ENCODE measurements at places on chromosomes 1 and 21.

GRCh38 chr1:57003398-57004139 lies 37.8 kb upstream of the C8B start:
- no peak for DNase-seq

GRCh38 chr21:42302794-42303193 lies 12.4 kb downstream of the TFF3 start:
- no peak for DNase-seq

DNA sequence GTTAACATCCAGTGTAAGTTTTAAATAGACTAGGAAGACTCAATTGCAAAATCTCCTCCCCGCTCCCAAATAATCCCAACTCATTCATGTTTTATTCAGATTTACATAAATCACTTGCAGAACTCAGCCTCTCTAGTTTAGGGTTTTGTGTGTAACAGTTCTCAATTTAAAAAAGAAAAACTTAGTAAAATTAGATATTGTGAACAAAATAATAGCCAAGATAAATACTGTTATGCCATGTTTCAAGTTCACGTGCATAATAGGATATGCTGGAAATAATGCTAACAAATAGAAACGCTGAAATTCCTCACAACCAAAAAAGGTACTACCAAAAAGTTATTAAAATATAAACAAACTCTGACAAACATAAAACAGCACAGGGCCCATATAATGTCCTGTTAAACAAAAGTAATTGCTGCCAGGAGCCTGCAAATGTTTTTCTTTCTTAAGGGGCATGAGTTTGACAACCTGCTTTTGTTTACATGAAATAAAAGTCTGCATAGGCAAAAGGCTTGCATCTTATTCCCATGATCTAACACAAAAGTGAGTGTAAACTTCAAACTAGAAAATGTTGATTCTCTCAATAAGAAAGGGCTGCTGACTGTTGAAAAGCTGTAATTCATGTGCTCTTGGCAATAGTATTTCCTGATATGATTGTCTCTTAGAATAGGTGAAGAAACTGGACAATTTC lies 2.9 kb downstream of the SERTAD4 start:
- no peak for DNase-seq

DNA sequence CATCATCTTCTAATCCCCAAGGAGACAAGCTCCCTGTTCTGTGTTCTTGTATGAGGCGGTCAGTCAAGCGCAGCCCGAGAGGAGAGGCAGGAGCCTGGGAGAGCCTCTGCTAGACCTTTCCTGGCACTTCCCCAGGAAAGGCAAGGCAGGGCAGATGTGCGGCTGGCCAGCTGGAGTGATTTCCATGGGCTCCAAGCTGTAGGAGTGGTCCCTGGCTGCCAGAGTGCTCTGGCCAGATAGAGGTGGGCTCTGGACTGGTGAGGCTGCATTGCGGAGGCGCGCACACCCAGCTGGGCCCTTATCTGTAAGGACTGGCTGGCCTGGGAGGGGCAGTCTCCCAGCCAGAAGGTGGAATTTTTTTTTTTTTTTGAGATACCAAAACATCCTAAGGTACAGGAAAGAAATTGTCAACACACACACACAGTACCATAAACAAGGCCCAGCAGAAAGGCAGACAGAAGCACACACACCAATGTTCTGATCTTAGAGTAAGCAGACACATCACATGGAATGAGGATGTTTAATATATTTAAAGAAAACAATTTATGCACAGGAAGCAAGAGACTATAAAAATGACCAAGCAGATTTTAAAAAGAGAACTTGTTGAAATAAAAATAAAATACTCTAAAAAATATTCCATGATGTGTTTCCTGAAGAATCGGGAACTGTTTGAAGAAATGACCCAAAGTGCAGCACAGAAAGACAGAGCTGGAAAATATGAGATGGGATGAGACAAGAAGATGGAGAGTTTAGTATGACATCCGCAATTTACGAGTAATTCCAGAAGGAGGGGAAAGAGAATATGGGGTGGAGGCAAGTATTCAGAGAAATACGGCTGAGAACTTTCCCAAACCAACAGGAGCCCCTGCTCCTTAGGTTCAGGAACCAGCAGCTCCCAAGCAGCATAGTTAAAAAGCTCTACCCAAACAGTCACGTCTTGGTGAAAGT lies 13.4 kb downstream of the IBA57 start:
- no peak for DNase-seq

DNA sequence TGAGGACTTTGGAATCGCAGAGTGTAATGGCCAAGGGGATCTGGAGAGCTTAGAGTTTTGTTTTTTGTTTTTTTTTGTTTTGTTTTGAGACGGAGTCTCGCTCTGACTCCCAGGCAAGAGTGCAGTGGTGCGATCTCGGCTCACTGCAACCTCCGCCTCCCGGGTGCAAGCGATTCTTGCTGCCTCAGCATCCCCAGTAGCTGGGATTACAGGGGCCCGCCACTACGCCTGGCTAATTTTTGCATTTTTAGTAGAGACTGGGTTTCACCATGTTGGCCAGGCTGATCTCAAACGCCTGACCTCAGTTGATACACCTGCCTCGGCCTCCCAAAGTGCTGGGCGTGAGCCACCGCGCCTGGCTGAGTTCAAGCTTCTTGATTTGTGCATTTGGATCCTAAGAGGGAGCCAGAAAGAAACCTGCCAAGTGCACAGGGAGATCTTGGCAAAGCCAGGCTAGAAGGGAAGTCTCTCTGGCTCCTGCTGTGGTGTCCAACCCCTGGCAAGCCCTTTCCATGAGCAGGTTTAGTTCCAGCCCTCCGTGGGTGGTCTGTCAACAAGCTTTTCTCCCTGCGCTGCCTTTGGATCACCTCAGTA lies 852 bp downstream of the FAAH start:
- no peak for DNase-seq

- DNase-seq: no peak
These were observed 25.6 kb upstream of the LRRC47 start for GRCh38 chr1:3821908-3822307.

DNA sequence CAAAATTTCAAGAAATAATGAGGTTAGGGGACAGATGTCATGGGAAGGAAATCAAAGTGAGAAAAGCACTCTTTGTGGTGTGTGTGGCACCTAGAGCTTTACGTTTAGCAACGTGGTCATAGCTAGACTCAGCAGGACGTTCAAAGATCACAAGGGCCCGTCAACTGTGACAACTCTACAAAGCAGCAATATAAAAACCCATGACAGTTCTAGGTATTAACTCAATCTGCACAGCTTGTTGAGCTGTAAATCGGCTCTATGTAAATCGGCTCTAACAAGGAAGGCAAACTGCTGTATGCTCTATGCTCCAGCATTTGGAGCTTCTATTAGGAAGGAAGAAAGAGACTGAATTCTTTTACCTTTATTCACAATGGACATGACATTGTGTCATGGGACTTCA lies 64.8 kb downstream of the TP53BP2 start:
- no peak for DNase-seq

DNA sequence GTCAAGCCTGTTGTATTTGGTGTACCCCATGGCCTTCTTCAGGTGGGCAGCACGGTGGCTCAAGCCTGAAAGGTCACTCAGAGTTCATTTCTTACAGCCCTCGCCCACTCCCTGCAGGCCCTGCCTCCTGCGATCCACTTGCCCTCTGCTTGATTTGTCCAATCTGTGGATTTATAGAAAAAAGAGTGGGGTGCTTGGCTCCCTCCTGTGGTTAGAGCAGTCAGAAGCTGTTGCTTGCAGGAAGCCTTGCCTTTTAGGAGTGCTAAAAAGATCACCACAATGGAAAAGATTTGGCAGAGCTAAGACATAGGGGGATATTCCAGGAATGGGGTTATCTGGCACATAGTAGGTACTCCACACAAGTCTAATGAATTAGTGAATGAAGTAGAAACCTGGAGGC lies 108.0 kb upstream of the TRABD2B start:
- DNase-seq: no peak

GRCh38 chr1:68916221-68916902 lies 419.5 kb upstream of the DEPDC1 start:
- no peak for DNase-seq

DNA sequence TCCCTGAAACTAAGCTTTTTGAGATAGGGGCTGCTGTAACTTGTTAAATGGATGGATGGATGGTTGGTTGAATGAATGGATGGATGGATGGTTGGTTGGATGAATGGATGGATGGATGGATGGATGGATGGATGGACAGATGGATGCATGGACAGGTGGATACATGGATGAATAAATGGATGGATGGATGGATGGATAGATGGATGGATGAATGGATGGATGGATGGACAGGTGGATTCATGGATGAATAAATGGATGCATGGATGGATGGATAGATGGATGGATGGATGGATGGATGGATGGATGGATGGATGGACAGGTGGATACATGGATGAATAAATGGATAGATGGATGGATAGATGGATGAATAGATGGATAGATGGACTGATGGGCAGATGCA lies 26.9 kb downstream of the MYOM3 start:
- no peak for DNase-seq

GRCh38 chr1:179910934-179911333 lies 28.8 kb downstream of the TOR1AIP1 start:
- DNase-seq: no peak

DNA sequence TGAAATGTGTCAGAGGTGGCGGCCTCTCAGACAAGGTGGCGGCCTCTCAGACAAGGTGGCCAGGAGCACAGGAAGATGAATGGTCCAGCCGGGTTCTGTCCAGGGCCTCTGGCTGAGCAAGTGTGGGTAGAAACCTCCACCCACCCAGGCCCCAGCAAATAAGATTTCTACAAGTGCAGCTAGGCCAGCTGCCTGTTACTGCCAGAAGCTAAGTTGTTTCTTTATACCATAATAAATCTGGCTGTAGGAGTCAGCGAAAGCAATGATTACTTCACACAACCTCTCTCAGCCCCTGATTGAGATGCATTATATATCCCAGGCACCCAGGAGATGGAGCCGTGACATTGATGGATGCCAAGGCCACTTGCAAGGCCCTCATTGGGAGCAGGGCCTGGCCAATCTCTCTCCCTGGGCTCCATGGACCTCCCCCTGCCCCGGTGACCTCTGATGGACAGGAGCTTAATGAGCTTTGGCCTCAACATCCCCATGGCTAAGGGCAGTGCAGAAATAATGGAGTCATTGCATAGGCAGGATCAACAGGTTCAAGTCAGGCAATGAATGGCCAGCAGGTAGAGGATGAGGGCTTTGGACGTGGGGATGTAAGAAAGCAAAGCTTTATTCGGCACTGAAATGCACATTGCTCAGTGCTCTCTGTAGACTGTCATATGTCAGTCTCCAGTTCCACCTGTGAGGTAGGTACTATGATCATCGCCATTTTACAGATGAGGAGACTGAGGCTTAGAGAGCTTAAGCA lies 92.9 kb downstream of the PTPRU start:
- no peak for DNase-seq

GRCh38 chr1:167401260-167401873 lies 117.0 kb downstream of the CD247 start:
- DNase-seq: peak; percentile 13

DNA sequence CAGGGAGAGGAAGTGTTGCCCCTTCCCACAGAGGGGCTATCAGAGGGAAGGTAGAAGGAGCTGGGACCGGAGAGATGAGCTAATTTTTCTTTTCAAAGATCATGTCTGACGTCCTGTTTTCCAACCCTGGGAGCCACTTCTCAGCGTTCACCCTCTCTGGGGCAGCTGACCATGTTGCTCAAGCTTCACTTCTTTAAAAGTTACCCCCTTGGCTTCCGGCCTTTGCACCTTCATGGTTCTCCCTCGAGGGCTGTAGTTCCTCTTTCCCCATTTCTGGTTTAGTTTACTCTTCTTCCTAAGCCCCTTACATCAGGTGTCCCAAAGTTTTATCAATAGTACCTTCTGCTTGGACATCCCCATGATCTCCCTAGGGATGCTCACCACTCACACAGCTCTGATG lies 23.8 kb upstream of the CSF1 start:
- DNase-seq: no peak

DNA sequence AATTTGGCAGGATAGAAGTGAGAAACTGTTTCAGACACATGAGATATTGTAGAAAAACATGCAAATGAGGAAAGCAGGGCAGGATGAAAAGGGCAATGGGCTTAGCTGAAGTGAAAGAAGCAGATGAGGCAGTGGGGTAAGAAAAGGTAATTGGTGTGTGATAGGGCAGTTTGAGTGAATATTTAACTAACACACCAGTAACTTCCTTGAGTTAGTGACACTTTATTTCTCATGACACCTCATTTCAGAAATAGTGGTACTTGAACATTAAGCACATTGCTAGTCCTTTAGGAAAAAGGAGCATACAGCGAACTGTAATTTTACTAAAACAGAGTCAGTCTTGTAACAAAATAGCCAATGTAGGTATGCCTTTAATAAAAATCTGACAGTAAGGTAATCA lies 415.0 kb downstream of the DPYD start:
- DNase-seq: no peak

- DNase-seq: no peak
These were observed at the start of gene PTGFR for GRCh38 chr1:78490861-78491450. Gene PTGFR (plus strand): TSS chr1:78490974. CDS start chr1:78492744, 1,770 bp downstream.

DNA sequence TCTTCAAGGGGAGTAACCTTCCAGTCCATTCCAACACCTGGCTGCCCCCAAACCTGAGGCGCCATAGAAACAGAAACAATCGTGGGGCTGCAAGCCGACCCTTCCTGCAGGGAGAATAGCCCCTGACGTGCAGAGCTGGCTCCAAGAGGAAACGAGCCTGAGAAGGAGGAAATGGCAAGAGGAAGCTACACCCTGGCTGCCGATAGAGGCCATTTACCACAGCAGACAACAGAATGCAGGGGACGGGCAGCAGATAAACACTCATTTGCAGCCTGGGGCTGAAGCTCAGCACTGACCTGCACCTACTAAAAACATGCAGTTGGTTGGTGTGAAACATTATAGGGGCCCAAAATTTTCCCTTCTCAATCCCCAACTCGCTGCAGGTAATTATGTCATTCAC lies 8.7 kb upstream of the TDRD10 start:
- no peak for DNase-seq

DNA sequence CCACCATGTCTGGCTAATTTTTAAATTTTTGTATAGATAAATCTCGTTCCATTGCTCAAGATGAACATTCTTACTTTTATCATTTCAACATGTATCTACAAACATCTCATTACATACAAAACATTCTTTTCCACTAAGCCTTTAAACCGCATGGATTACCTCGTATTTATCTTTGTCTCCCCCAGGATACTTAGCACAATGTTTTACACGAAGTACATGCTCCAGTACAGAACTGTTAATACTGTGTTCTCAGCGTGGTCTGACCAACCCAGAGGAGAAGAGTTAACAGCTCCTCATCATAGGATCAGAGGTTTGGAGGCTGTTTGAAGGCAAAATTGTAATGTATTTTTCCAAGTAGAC lies 7.4 kb downstream of the PIK3C2B start:
- no peak for DNase-seq

- DNase-seq: no peak
These were observed 53.9 kb upstream of the NADK start for GRCh38 chr1:1832166-1832565.

All from stimulated activated CD8-positive, alpha-beta memory T cell treated with anti-CD3 and anti-CD28 coated beads, Interleukin-4, amount 100 ng/mL, for 4 hours (primary cell).